ENCODE measurements at places on chromosomes 1 and 21.
A peak's percentile ranks its signal among the peaks of the same experiment; 100 is the strongest.

DNA sequence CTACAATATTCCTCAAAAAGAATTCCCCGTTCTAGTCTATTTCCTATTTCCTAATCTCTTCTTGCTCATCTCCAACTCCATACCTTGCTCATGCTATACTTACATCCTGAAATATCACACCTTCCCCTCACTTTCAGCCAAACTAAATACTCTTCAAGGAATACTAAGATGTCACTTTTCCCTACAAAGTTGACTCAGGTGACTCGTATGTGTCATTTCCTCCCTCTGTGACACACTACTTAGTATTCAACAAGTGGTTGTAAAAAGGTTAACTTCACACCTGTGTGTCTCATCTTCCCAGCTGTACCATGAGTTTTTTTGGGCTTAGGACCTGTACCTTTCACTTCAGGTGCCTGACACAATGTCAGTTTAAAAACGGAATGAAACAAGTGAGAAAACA lies 81.9 kb upstream of the LBR start:
- no peak for DNase-seq

GRCh38 chr1:85816606-85817005 lies 108.4 kb upstream of the ZNHIT6 start:
- no peak for DNase-seq

DNA sequence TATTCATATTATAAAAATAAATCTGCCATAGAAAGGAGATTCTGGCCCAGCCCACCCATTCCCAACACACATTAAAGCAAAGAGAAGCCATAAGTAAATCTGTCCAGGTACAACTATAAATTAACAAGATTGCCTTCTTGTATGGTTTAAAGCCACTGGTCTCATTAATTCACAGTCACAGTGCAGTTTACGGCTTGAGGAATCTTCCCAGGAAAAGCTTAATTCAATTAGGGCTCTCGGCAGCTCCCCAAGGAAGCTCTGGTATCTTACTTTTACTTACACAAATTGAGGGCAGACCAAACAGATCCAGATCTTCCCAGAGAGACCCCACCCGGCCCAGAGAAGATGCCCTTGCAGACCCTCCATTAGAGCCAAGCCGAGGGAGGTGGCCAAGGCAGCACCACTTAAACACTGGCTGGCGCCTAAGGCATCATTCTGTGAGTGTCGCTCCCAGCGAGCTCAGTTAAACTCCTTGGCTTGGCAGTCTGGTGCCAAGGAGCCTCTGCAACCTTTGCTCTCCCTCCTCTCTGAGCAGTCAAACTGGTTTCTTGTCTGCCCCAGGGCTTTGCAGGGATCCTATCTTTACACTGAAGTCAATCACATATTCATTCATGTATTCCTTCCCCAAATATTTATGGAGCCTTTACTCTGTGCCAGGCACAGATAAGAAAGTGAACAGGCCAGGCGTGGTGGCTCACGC lies 10.7 kb downstream of the SLC9A1 start:
- no peak for DNase-seq

DNA sequence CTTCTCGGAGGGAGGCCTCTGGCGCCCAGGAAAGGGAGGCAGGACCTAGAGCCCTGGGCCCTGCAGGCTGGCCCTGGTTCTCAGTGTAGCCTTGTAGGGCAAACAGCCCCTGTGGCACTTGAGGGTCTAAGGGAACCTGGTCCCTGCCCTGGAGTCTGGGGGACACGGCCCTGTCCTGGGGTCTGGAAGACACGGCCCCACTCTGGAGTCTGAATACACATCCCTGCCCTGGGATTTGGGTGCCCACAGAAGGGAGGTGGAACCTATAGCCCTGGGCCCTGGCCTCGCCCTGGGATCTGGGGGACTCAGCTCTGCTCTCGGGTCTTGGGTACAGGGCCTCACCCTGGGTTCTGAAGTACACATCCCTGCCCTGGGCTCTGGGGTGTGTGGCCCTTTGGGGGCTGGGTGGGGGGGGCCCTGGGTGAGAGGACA lies 97.9 kb downstream of the OBSCN start:
- DNase-seq: no peak

DNA sequence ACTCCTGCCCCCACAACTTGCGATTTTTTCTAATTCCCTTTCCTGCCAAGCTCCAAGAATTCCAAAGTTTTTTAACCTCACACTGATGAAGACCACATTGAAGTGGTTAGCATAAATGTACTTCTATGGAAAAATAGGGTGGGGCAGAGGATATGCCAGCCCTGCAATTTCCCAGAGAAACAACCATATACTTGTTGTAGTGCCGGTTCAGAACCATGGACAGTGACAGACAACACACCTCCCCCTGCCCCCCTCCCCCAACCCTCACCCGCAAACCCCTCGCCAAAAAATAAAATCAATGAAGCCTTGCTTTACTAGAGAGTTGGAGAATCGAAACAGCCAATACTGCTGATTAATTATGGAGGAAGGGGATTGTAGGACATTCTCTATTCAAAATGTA lies 109.5 kb upstream of the GRIK3 start:
- no peak for DNase-seq

GRCh38 chr1:166981589-166981988 lies 6.2 kb upstream of the ILDR2 start:
- DNase-seq: no peak

GRCh38 chr1:167829868-167830267 lies 84.1 kb downstream of the ADCY10 start:
- DNase-seq: no peak

DNA sequence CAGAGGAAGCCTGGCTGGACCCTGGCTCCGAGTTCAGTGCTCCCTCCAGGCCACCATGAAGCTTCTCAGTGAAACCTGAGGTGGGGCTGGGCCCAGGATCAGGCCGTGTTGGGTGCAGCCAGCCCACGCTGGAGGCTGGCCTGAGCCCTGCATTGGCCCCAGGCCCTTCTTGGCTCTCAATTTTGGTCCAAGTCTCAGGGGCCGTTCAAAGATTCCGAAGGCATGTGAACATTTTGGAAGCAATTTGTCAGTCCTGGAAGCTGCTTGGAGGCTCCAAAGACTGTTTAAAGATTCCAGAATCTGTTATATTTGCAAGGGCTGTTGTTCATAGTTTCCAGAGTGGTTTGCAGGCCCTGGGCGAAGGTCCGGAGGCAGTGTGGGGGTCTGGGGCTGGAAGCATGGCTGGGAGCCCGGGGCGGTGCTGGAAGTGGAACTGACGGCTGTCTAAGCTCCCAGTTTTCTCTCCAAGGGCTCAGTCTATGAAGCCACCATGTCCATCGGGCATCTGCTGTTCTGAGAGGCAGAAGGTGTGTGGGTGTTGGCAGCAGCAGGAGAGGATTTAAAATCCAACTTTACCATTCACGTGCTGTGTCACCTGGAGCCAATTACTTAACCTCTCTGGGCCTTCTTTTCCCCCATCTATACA lies 104.9 kb downstream of the EPHB2 start:
- DNase-seq: no peak

DNA sequence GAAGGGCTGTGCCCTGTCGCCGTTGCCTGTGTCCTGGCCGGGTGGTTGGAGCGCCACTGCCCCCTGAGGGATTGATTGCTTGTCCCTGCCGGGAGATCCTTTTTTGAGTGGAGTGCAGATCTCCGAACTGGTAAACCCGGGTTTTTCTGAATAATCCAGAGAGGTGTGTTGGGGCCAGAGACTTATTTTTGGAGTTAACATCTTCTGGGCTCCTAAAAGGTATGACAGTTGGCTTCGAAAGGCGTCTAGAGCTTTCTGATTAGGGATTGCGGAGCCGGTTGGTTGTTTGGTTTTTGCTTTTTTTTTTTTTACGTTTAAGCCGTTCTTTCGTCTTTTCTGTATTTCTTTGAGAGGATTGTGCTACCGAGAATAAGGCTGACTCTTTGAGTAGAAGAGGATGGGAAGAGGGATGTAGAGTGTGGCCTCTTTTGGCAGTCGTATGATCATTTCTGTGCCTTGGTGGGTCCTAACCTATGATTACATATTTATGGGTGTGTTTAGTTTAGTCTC lies 756 bp downstream of the RLF start:
- no peak for DNase-seq

DNA sequence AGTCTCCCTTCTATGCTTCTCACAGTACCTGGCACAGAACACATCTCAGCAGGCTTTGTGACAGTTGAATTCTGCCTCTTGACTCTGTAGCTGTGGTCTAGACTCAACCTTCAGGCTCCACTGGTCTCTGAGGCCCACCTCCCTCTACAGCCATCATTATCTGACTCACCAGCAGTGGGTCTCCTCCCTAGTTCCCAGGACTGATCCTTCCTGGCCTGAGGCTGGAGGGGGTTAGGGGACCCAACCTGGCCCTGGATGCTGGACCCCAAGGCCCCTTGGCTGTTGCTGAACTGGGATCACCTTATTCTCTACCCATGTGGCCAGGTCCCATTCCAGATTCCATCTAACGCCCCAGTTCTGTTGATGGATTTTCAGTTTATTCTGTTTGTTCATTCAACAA lies 43.1 kb upstream of the FOXO6 start:
- DNase-seq: no peak

DNA sequence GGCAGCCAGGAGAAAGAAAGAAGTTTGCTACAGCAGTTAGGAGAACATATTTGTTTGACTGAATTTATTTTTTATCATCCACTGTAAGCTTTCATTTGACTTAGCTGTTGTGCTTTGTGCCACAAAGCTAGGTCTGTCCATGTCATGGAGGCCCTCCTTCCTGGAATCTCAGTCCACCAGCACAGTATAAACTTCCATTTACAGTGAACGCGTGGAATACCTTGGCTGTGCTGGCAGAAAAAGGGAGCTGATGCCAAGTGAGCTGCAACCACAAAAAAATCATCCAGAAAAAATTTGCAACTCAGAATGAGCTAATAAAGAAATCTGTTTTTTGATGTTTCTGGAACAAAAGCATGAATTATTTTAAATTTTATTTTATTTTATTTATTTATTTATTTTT lies 72.6 kb downstream of the ATP6V1G3 start:
- DNase-seq: no peak

GRCh38 chr1:193326296-193326695 lies 139.9 kb upstream of the B3GALT2 start:
- no peak for DNase-seq

GRCh38 chr1:176957603-176958002 lies 206.9 kb downstream of the ASTN1 start:
- no peak for DNase-seq

- DNase-seq: no peak
Measured at GRCh38 chr1:201267481-201268229, 15.7 kb upstream of the PKP1 start.

- DNase-seq: no peak
Measured at GRCh38 chr1:44511769-44512168, 106.7 kb downstream of the RNF220 start.

- DNase-seq: peak; percentile 11
Measured at GRCh38 chr1:15543589-15544568, 17.2 kb downstream of the DNAJC16 start.

DNA sequence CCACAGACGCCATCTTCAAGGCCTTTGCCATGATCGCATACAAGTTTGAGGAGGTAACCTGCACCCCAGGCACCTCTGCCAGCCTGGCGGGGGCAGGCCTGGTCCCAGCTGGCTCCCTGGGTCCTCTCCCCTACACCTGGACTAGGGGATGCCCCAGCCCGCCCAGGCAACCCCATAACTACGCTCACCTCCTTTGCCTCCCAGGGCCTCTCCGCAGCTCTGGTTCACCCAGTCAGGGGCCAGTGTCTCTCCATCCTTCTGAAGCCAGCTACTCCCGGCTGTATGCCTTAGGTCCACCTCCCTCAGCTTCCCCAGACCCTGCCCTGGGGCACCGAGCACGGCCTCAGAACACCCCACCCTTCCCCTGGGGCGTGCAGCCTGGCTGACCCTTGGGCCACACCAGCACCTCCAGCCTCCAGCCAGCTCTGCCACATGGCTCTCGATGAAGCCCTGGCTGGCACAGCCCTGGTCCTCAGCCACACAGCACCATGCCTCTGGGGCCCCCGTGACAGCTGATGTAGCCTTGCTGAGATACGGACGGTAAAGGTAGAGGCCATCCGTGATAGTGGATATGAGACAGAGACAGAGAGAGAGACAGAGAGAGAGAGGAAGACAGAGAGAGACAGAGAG lies 80.4 kb upstream of the COL6A1 start:
- DNase-seq: no peak

DNA sequence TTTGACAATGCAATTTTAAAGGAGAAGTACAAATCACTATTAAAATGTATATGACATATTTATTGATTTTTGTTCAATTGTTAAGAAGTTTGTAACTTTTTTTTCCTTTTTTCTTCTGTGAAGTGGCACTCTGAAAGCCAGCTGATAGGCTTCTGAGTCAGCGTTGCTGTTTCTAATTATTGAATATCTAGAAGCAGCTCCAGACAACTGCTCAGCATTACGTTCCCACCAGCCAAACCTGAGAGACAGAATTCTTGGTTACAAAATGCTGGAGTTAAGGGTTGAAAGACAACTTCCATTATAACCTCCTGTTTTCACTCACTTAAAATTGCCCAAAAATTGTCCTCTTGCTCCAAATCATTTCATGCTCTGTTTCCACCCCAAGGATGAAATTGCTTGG lies 31.4 kb upstream of the LMX1A start:
- no peak for DNase-seq

GRCh38 chr1:3221112-3222041 lies 152.4 kb downstream of the PRDM16 start:
- DNase-seq: no peak

GRCh38 chr1:198417039-198417438 lies 123.4 kb downstream of the ATP6V1G3 start:
- no peak for DNase-seq

DNA sequence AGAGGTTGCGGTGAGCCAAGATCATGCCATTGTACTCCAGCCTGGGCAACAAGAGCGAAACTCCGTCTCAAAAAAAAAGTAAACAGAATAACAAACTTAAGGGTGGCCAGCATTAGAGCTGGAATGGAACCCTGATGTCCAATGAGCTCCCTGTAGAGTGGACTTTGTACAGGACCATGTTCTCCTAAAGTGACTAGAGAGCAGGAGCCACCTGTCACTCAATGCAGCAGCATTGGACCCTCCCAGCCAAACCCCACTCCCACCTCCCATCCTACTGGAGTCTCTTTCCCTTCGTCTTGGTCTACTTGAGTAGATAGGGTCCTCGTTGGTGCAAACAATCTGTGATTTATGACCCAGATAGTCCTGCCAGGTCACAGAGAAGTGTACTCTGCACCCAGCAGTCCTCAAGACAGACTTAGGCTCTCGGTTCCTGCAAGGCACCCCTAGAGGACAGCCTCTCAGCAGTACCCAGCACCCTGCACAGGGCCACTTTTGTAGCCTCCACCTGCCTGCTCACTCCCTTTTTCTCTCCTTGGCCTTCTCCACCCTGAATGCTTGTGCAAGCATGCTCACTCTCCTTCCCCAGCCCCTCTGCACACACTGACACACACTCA lies 69.2 kb upstream of the ZNF281 start:
- no peak for DNase-seq
